ENCODE measurements at places on chromosomes 3 and 15.

GRCh38 chr3:24641628-24642027 lies 147.0 kb upstream of the THRB start:
- no peak for DNase-seq

DNA sequence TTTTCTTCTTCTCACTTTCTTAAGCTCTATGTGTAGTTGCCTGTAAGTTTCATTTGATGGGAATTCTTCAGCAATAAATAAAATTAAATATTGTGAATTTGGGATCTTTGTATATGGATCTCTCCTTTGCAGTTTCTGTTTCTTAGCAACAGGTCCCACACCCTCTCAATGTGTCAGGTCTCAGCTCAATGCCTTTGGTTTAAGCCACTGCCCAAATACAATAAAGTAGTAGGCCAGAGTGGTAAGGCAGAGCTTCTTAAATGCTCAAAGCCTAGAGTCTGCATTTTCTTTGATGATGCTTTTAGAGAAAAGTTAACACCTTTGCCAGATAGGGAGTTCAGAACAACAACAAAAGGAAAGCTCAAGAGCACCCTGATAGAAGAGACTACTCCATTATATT lies 343.7 kb downstream of the NSUN3 start:
- no peak for DNase-seq

DNA sequence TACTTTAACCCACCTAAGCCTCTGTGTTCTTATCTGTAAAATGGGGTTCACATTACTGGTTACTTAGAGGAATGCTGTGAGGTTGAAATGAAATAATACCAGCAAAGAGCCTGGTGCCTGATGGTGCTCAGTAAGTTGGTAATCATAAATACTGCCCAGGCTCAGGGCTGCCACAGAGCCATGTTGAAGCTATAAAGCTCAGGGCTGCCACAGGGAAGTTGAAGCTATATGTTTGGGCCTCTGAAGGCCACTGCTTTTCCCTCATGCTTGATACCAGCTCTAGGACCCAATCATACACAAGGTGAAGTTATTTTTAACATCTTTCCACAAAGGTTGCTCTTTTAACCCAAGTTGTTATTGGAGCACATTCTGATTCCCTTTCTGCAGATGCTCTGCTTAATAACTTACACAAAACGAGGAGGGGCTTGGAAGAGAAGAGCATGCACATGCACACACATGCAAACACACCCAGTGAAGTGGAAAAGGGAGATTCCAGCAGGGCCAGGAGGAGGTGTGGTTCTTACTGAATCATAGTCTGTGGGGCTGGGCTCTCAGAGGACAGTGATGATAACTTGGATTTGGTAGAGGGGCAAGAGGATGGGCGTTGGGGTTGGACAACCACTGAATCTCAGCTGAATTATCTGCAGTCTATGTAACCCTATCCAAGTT lies 17.4 kb downstream of the PARP14 start:
- no peak for DNase-seq

DNA sequence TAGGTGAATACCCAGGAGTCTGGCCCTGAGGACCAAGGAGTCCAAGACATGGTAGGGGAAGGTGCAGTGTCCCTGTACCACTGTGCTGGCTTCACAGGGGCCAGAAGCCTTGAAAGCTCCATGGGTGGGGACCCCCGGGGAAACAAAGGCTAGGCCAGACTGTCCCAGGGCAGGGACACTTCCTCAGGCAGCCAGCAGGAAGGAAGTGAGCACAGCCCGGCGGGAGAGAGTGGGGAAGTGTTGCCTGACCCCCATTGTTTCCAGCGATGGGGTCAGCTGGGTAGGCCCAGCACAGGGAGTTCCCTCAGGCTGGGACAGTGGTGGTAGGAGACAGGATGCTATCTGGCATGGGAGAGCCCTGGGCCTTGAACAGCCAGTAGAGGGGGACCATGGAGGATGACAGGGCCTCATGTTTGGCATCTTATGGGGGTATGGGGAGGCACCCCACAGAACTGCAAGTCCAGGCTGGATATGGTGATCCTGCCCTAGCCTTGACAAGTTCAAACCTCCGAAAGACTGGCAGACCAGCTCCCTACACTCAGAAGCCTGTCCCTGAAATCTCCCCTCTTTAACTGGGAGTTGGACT lies 1.2 kb upstream of the HYAL2 start:
- DNase-seq: no peak

DNA sequence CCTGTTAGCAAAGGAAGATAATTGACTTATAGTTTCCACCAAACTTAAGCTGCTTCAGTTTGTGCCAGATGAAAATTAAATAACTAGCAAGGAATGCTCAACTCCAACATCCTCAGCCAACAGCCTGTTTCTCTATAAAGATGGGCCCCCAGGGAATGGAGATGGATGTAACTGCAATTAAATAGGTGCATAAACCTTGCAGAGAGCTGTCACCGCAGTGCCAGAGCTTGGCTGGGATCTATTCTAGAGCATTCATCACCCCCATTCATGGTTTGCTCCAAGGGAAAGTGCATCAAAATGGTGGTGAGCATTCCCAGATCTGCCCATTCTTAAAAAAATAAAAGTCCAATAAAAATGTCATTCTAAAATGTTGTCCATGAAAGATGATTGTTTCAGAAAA lies 19.7 kb upstream of the RORA start:
- DNase-seq: no peak

DNA sequence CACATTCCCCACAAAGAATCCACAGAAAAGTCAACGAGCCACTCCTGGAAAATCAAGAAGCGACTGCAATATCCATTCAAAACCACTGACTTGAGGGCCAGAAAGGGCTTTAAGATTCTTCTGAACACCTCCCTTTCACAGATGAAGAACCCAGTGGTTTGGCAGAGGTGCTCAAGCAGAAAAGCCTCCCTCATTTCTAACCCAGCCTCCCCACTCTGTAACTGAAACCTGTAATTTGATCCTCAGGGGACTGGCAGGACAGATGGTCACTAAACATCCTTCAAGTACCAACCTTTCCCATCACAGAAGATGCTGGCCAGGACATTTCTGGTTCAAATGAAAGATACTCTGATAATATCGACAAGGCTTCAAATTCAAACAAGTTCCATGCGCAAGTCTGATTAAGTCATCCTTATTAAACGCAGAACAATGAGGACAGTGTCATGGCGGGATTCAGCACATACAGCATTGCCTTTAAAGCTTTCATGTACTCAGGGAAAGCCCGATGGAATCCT lies 5.5 kb downstream of the SEMA5B start:
- DNase-seq: no peak

DNA sequence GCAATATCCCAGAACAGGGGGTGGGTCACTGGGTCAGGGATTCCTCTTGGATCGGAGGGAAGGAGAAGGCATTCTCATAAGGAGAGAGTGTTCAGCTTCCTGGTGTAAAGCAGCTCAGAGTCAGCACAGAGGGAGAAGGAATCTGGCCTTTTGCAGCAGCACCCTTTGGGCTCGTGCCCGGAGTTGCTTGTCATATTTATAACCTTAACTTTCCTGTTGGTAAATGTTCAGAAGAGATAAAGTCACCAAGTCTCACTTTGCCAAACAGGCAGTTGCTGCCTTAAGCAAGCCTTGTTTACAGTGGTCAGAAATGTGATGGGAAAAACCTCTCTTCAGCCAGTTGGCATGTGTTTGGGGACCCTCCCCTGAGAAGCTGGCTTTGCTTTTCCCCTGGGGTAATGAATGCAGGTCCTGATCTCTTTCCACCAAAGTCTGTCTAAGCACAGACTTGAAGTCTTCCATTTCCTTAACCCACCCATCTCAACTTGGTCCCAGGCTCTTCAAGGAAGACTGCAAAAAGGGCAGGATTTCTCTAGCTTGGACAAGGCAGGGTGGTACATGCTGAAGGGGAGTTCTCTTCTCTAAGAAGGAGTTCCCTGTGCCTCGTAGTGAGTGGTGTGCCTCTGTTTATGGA lies 206.9 kb upstream of the BHLHE40 start:
- no peak for DNase-seq

- no peak for DNase-seq
Observed at GRCh38 chr3:72323773-72324172, 524.5 kb downstream of the SHQ1 start.

DNA sequence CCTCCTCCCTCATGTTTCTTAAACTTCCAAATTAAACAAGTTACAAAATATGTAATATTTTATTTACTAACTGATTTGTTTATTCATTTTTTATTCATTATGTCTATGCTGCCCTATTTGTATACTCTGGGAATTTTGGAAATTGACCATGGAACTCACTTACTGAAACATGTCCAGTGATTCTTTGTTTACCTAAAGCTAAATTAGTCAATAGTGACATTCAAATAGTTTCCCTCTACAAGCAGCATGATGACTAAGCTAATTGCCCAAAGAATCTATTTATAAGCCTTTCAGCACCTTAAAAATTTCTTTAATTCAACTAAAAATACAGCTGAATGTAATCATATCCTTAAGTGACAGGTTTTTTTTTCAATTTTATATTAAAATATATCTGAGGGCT lies 437.7 kb downstream of the SI start:
- no peak for DNase-seq

DNA sequence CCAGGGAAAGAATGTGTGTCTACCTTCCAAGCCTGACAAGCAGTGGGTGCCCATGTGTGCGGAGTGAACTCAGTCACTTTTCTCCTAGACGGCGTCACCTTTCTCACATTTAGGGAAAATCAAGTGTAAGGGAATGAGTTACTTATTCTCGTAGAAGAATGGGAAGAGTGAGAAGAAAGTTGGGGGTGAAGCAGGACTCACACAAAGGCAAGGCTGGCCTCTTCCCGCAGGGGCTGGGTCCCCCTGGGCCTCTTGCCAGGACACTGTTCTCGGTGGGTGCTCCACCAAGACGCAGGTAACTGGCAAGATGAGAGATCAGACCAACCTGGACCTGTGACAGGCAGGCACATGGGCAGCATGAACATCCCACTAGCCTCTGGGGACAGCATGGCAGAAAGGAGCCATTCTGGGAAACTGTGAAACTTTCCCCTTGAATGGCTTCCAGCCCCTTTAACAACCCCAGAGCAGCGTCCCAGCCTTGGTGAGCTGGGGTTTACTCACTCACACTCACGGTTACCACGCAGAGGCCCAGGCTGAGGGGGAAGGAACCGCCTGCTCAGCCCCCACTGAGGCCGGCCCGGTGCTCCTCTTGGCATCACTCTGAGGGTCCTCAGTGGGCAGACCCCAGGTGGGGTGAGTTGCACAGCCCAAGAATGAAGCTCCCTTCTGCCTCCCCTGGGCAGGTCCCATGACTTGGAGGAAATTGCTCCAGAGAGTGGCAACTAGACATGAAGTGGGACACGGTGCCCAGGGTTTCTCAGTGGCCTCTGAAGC lies 15.0 kb upstream of the SRP14 start:
- DNase-seq: no peak

DNA sequence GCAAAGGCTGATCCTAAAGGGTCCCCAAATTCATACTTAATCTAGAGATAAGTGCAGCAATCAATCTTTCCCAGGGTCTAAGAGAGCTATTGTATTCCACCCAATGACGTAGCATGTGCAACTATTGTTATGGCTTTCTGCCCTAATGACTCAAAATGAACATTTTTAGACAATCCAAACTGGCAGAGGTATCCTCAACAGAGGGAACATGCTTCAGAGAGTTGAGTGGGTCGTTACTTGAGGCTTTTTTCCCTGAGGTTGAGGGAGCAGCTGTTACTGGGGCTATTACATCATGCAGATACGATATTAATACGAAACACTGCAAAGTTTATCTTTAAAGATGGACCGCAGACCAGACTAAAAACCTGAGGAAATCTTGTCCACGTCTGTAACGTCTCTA lies 278.3 kb upstream of the WNT5A start:
- DNase-seq: no peak

DNA sequence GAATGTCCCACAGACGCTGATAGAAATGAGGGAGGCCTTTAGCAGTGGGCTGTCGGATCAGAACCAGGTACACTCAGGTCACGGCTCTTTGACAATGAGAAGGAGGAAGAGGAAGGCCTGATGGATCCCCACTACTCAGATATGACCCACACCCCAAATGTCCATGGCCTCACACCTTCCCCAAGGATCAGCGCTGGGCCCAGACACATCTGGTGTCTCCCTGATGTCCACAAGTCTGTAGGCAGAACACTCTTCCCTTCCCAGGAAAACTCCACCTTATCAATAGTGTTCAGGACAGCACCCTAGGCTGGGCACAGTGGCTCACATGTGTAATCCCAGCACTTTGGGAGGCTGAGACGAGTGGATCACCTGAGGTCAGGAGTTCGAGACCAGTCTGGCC lies 33.3 kb upstream of the SFMBT1 start:
- no peak for DNase-seq

GRCh38 chr3:170490828-170491560 lies 72.3 kb downstream of the CLDN11 start:
- DNase-seq: no peak

- DNase-seq: peak; percentile 33
Observed at GRCh38 chr15:83559310-83559966, 94.5 kb upstream of the ADAMTSL3 start.

GRCh38 chr3:40718209-40718608 lies 193.4 kb downstream of the ZNF621 start:
- no peak for DNase-seq

- peak; percentile 8 for DNase-seq
Observed at GRCh38 chr3:114863848-114864247, 283.2 kb downstream of the ZBTB20 start.

DNA sequence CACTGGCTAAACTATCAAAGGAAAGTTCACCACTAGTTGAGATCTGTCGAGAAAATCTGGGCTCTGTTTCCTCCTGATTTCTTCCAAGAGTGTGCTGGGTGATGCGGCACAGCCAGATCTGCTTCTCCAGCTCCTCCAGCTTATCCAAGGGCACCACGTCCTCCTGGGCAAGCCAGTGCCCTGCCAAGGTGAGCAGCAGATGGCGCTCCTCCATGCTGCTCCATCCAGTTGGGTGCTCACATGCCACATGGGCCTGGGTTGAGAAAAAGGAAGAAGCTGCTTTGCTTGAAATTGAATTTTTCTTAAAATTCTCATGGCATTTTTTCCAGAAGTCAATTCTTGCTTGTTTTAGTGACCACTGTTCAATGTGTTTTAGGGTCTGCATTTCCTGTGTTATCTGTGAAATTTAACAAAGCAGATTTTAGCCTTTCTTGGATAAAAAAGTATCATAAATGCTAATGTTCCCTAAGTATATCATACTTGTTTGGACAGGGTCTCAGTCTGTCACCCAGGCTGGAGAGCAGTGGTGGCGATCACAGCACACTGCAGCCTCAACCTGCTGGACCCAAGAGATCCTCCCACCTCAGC lies 47.3 kb downstream of the EIF3J start:
- DNase-seq: no peak

- DNase-seq: no peak
Observed at GRCh38 chr3:111688190-111688800, 93.1 kb upstream of the ZBED2 start.
